Left colon (tissue), 2 donors: ENCODE measurements at places on chromosomes 7 and 10. TPM values are rescaled to one million over a fixed set of nuclear protein-coding genes. Genes with fewer than 3 reads are reported as not detected.

ZNF485 gene
- total RNA-seq = 3.4 TPM

GARIN1A gene
- total RNA-seq = 1.6 TPM

PITX3 gene
- not detected for total RNA-seq

NRG3 gene
- 0.18 TPM for total RNA-seq

LRMDA gene
- total RNA-seq = 10.6 TPM

OPN1SW gene
- not detected for total RNA-seq

SAP25 gene
- 1.1 TPM for total RNA-seq

CALML5 gene
- not detected for total RNA-seq

PAXIP1 gene
- total RNA-seq = 14.0 TPM

HECW1 gene
- 0.89 TPM for total RNA-seq
